ENCODE measurements at places on chromosomes 3 and 15.

DNA sequence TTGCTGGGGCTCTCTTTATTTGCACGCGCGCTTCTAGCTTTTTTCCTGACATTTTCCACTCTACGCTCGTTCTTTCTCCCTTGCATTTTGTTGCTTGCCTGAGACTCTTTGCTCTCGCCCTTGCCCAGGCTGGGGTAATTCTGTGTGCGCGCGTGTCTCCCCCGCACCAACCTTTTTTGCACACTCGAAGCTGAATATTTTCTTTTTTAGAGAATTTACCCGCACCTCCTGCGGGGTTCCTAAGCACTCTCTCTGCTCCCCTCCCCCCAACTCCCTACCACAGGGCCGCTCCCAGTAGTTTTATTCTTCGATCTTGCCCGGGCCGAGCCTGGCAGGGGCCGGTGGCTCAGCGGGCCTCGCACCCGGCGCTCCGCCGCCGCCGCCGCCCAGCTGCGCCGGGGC is 732 bp downstream of the FAM43A start:
- no peak for DNase-seq

DNA sequence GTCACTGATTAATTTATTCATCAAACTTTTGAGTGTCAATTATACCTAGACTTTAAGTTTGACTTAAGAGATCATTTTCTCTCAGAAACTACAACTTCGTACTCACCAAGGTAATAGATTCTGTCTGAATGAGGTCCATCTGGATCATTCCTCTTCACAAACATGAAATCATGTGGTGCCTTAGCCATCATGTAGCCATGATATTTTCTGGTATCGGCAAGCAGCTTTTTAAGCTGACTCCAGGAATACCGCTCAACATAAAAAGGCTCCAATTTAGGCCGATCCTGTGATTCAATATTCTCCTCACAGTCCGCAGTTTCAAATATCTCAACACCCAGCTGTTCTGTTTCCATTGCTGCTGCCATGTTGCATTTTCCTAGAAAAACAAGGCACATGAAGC is 5.3 kb downstream of the DPP8 start:
- no peak for DNase-seq

GRCh38 chr3:54790051-54790450 is 137.8 kb downstream of the LRTM1 start:
- no peak for DNase-seq

GRCh38 chr3:63492464-63492863 is 160.0 kb upstream of the SNTN start:
- DNase-seq = no peak

- DNase-seq = no peak
Measured at GRCh38 chr15:73747847-73748590, 5.1 kb downstream of the INSYN1 start.

DNA sequence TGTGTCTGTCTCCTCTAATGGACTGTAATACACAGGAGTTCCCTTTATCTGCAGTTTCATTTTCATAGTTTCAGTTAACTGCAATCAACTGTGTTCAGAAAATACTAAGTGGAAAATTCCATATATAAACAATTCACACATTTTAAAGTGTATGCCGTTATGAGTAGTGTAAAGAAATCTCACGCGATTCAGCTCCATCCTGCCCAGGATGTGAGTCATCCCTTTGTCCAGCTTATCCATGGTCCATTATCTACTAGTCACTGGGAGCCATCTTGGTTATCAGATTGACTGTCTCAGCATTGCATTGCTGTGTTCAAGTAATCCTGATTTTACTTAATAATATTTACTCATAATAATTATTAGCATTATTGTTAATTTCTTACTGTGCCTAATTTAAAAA is 14.5 kb downstream of the ZPLD1 start:
- no peak for DNase-seq

DNA sequence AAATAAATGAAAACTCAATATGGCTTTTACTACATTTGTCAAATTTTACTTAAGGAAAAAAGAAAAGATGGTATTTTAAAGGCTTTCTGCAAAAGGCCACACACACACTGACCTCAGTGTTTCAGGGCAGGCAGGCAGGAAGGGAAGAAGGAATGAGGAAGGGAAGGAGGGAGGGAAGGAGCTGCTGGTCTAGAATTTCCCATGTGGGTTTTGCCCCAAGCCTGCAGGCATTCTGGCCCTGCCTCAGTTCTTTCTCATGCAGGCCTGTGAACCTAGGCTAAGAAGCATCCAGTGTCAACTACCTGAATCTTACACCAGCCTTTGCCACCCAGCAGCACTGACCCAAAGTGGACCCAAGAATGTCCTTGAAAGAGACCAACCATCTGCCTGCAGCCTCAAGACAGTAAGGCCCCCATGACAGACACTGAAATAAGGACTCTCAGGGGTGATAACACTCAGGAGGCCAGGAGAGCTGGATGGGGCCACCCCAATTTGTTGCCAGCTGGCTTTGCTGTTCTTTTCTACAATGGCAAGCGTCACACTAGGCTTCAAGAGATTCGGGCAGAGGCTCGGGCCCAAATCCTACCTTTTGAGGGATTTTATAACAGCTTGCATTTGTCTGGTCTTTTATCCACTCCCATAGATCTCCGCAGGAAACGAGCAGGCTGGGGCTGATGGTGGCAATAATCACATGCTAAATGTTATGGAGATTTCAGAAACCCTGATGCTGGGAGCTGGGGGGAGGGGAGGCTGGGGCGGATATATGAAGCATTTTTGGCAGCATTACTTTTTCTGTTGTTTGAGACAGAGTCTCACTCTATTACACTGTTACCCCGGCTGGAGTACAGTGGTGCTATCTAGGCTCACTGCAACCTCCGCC is 51.4 kb downstream of the XXYLT1 start:
- DNase-seq = no peak

- DNase-seq = no peak
Measured at GRCh38 chr3:123096731-123097130, 29.9 kb downstream of the PDIA5 start.

- no peak for DNase-seq
Measured at GRCh38 chr3:51860703-51861665, at the start of gene IQCF2. Gene IQCF2, plus strand, starts transcription at chr3:51861615. Its CDS starts 52 bp downstream, at chr3:51861667.

- no peak for DNase-seq
Measured at GRCh38 chr3:32571192-32571485, 481 bp upstream of the DYNC1LI1 start.

DNA sequence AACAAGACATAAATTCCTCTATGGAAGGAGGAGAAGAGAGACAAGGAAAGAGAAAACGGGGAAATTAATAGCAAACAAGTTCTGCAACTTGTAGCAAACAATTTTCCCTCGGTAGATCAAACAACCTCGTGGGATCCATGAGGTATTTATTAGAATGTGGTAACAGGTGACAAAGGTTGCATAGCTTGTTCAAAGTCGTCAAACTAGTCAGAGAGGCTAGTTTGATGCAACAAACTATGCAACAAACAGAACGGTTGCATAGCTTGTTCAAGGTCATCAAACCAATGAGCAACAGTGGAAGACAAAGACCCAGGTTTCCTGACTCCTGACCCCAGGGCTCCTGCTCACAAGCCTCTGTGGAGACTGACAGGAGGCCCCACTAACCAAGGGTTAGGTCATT is 20.7 kb downstream of the MB21D2 start:
- DNase-seq = no peak

DNA sequence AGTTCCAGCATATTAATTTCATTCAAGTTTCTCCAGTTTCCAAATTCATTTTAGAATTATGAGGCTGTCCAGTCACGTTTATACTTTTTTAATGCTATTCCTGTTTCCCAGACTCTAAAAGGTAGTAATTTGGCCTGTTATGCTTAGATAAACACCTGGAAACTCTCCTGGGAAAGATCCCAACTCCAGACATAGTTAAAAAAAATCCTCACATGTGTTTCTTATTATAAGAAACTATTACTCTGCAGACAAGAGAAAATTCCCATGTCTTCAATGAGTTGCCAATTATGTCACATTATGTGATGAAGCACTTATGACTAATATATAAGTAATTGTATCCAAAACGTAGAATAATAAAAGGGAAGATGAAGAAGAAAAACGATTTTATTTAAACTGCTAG is 137.1 kb upstream of the TMC3 start:
- DNase-seq = no peak

DNA sequence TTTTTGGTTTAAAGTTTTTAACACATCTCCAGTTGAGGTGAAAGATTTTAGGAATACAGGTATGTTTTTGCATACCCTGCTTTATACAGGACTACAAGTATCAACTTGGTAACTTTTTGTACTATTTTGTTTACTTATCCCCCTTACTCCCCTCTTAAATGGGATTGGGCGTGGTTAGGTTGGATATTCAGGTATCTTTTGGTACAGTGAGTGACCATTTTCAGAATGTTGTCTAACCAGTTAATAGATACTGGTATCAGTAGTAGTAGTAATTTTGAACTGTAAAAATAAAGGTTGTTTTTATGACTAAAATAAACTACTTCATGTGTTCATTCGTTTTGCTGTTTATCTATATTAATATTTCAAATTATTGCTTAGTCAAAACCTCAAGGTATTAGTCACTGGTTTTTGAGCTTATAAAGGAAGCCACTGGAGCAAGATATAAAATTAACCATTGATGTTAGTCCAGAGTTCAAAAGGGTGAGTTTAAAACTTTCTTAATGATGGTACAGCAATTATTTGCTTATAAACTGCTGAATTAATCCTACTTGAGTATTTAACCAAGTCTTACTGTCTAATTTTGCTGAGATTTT is 3.3 kb downstream of the MME start:
- no peak for DNase-seq

GRCh38 chr3:14784087-14784681 is 34.6 kb upstream of the FGD5 start:
- no peak for DNase-seq

DNA sequence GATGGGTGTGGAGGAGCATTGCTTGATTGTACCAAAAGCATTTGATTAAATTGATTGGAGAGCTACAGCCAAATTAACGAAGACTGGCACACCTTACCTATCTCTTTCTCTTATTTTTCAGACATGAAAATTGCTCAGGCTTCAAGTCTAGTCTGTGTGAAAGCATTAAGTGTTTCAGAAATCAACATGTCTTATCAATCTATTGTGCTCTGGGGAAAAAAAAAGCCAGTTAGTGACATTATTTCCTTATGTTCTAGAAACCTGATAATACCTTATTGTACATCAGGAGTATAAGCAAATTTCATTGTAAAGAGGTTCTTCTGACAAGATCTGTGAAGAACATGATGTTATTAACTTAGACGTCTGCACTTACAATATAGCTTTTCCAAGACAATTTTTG is 465.2 kb downstream of the IL5RA start:
- DNase-seq = no peak

DNA sequence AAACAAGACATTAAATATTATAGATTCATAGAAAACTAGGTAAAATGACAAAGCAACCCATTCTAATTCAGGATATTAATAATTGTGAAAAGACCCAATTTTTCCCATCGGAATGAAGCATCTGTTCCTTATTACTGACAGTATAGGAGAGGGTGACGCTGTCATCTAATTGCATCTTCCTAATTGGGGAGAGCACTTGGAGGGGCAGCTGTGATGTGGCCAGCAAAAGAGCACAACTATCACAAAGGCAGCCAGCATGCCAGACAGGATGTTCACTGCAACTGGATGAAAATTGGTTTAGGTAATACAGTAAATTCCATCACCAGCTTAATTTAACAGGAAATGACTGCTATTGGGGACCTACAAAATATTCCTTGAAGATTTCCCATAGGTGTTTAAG is 21.9 kb upstream of the MINAR1 start:
- no peak for DNase-seq

- DNase-seq = no peak
Measured at GRCh38 chr3:132709761-132710160, 12.4 kb downstream of the NPHP3 start.
